Occipital lobe (tissue), 3 donors: ENCODE measurements at places on chromosomes 7 and 10. TPM values are rescaled to one million over a fixed set of nuclear protein-coding genes. Genes with fewer than 3 reads are reported as not detected.
A peak's percentile ranks its signal among the peaks of the same experiment; 100 is the strongest.

DNA sequence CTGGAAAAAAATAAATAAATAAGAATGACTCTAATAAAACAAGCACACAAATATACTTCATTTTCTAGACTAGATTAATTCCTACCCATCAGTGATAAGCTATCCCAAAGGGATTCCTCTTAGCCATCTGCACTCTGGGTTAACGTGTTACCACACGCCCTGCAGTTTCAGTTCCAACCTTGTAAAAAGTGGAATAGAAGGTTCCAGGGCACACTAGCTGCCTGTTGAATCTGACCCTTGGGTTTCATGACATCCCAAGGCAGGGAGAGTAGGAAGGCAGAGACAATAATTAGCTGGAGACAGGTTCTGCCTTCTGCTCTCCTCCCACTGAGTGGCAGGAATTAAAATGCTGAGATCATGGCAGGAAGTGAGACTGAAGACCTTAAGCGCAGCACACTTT, 33.5 kb downstream of the SLC37A3 start:
- no peak for DNase-seq

GRCh38 chr7:113158756-113159155, 40.4 kb upstream of the SMIM30 start:
- no peak for DNase-seq

CDC14C gene
- 0.31 TPM for total RNA-seq

DNA sequence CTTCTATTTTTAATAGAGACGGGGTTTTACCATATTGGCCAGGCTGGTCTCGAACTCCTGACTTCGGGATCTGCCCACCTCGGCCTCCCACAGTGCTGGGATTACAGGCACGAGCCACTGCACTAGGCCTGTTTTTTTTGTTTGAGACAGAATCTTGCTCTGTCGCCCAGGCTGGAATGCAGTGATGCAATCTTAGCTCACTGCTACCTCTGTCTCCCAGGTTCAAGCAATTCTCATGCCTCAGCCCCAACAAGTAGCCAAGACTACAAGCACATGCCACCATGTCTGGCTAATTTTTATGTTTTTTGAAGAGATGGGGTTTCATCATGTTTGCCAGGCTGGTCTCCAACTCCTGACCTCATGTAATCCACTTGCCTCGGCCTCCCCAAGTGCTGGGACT, 73.7 kb downstream of the TYW1B start:
- DNase-seq, result no peak

SLC13A1 gene
- not detected for total RNA-seq

MRM2 gene
- 15.0 TPM for total RNA-seq

GRCh38 chr10:35336921-35337823, 863 bp downstream of the CCNY start:
- no peak for DNase-seq

DNA sequence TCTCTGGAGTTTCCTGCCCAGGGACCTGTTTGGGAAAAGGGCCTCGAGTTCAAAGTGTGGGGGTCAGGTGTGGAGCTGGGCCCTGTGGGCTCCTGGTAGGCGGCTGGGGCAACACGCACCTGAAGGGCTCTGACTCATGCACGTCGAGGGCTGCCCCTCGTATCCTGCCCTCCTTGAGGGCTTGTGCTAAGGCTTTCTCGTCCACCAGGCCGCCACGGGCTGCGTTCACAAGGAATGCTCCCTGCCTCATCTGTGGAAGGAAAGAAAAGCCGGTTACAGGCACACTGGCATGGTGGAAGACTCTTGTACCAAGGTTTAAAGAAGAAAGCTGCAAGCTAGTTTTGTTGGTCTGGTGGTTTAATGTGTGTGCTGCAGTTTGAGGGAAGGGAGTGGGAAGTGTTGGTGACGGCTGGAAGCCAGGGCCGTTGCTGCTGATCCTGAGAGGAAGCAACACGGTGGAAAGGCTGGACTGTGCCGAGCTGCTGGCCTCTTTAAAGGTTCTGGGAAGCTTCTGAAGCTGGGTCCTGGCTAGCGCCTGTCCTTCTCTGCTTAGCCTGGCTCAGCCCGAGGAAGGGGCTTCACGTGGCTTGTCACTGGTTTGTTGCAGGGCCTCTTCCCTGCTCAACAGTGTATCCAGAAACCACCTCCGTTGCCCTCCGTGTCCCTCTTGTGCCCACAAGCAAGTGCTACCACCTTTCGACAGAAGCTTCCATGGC, 52.0 kb downstream of the ZRANB1 start:
- DNase-seq, result no peak

DNA sequence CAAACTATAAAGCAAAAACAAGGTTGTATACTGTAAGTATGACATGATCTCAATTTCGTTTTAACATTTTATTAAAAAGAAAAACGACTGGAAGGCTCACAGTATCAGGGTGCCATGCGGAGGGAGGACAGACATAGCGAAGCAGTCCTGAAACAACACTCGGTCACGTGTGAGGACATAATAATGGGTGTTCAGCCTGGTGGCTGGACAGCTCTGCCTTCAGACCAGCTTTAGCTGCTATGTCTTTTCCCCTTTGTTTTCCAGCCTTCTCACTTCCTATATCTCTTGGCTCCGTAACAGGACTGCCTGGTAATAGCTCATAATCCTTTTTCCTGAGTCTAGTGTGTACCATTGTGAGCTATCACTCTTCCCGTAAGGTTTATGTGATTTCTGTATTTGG, 18.4 kb upstream of the KLF14 start:
- DNase-seq, result no peak

DNA sequence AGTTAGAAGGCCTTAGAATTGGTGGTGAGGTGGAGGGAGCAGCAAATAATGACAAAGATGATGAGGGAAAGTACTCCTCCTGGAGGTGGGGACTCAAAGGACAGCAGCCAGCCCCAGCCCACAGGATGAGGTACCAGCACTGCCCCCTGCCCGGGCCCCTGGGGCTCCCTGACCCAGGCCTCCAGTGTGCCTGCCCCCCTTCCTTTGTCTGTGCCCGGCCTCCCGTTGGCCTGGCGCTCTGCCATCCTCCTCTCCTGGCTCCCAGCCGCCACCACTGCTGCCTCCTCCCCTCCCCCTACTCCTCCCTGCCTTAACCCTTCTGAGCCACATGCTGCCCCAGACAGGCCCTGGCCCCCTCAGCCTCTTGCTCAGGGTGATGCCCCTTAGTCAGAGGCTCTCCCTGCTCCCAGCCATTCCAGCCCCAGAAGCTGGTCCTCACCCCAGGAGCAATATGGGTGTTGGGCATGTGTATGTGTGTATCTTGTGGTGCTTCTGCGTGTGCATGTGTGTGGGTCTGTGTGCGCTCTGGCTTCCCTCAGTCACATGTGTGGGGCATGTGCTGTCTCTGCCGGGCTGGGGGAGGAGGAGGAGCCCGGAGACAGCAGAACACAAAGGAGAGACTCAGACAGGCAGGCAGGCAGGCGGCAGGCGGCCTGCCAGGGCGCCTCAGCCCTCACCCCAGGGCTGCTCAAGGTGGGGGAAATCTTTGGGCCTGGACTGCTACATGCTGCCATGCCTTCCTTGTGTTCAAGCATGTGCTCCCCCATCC, 2.6 kb downstream of the LDB1 start:
- DNase-seq, result peak; percentile 69

CALHM1 gene
- total RNA-seq, result not detected

DNA sequence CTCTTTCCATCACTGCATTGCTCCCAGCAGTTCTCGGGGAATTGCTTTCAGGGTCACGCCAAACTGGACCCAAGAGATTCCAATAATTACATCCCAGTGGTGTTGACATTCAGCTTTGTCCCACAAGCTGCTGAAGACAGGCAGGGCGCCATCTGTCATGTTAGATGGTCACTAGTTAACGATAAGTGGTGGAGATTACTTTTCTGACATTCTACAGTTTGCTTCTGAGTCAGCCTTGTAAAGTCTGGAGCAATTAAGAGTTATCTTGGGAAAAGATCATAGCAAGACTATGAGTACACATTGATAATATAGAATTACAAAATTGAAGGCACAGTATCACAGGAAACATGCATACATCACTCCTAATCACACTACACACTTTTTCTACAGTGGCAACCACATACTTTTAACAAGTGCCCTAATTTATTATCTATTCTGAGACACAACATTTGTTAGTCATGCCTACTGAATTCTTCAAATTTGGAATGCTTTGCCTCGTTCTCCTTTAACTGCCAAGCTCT, 41.9 kb downstream of the SEMA3C start:
- no peak for DNase-seq

DNA sequence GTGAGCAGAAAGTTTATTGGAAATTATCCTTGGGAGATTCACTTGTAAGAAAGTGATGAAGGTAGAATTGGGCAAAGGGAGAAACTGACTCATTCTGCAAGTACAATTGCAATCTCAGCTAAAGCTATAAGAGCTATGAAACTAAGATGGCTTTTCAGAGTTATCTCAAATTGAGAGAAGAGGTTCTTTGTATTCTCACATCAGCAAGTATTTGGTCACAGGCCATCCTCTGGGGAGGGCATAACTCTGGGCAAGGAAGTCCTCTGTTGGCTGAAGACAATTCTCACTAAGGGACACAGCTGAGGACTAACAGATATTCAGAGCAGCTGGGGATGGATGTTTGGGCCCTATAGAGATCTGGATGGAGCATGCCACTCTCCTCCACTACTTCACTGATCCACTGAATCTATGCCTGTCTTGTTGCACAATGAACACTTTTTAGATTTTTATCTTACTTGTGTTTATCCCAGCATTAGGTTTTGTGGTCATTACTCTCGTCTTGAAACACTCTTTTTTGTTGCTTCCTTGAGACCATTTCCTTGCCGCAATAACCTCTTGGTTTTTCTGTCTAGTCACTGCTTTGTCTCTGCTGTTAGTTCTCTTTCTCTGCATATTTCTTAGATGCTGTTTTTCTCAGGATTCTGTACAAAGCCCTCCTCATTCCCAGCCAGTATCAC, 115.1 kb downstream of the GNAI1 start:
- DNase-seq, result no peak

DNA sequence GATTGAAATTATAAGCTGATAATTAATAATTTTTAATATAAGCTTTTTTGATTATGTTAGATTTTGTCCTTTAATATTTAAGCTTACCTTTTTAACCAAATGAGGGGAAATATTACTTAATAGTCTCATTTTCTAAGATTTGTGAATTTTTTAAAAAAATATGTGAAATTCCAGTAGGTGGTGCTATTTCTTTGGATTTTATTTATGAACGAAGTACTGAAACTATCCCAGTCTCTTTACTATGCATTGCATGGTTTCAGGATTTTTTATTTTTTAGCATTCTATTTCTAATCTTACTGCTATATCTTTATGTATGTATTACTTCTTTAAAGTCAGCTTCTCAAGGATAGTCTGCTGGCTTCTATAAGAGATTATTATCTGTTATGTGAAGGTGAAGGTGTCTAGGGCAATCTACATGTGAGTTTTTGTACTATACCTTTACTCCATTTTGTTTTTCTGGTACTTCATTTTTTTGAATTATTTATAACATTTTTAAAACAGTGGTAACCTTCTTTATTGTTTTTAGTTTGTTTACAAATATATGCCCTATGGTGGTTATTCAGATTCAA, 78.3 kb downstream of the ATRNL1 start:
- no peak for DNase-seq

DNA sequence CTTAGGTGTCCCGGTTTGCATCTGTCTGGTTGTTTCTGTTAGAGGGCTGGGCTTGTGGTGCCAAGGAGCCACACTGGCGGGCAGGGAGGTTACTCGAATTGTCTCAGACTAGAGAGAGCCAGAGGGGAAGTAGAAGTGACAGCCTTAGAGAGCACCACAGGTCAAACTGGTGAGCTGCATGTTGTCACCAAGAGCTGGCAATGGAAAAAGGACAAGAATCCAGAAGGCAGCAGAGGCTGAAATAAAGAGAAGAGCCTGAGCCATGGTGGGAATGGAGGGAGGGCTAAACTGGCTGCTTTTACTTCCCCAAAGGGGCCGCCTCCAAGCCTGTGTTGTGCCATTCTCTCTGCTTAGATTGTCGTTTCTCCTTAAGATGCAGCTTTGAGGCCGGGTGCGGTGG, 31.1 kb upstream of the RHBDD2 start:
- DNase-seq, result no peak

GIMAP6 gene
- 5.5 TPM for total RNA-seq

ZNF503 gene
- total RNA-seq, result 1.1 TPM

DNA sequence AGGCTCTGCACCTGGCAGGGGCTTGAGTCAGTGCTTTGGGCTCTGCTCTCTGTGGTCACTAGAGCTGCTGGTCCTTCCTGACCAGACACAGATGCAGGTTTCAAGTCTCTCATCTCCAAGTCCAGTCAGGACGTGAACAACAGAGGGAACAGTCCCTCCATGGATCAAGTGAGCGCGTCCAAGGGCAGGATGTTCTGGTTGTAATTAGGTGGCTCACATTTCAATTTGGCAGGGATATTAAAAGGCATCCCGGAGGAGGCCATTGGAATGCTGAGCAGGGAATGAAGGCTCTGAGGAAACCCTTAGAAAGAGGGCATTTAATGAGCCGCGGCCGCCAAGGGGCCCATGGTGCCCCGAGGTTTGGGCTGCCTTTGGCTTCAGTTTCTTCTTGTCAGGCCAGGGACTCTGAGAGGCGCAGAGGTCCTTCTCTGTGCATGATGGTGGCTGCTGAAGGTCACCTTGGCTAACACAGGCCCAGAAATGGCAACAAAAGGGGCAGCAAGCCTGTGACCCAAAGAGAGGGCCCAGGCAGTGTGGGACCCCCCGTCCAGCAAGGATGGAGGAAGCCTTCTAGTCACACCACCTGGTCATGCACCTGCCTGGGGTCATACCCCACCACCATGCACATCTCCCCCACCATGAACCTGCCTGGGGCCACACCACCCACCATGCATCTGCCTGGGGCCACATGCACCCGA, 30.7 kb upstream of the INPP5A start:
- DNase-seq, result no peak

- DNase-seq, result no peak
These were observed 152.5 kb upstream of the YAE1 start for GRCh38 chr7:39413636-39414223.

- DNase-seq, result no peak
These were observed 54.9 kb downstream of the SEMA3E start for GRCh38 chr7:83593921-83594475.

PRKCQ gene
- total RNA-seq, result 1.4 TPM

- no peak for DNase-seq
These were observed 98.2 kb downstream of the CALN1 start for GRCh38 chr7:72313906-72314305.

GRCh38 chr10:75774783-75775490, 343.5 kb downstream of the LRMDA start:
- no peak for DNase-seq
